Testis (tissue), 5 donors: ENCODE measurements at places on chromosomes 16 and 17.

- peak; percentile 27 for DNase-seq
These were observed 1.8 kb downstream of the KIAA0513 start for GRCh38 chr16:85029408-85029784.

GRCh38 chr16:14341324-14342225 is 270.5 kb downstream of the MRTFB start:
- no peak for DNase-seq

- DNase-seq = no peak
These were observed 46.9 kb downstream of the ZNF423 start for GRCh38 chr16:49809062-49809461.

DNA sequence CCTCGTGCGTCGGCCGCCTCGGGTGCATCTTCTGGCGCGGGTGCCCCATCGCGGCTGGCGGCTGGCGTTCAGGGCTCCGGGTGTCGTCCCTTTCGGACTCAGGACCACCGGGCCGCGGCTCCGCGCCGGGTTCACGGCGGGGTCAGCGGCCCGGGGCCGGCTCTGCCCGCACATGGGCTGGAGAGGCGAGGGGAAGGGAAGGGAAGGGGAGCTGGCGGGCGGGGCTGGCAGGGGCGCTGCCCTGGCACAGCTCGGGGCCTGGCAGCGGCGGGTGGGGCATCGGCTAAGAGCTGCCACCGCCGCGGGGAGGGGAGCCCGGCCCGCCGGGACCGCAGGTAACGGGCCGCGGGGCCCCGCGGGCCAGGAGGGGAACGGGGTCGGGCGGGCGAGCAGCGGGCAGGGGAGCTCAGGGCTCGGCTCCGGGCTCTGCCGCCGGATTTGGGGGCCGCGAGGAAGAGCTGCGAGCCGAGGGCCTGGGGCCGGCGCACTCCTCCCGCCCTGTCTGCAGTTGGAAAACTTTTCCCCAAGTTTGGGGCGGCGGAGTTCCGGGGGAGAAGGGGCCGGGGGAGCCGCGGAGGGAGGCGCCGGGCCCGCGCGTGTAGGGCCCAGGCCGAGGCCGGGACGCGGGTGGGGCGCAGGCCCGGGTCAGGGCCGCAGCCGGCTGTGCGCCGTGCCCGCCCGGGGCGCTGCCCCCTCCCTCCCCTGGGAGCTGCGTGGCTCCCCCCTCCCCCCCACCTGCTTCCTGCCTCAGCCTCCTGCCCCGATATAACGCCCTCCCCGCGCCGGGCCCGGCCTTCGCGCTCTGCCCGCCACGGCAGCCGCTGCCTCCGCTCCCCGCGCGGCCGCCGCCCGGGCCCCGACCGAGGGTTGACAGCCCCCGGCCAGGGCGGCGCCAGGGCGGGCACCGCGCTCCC is 646 bp downstream of the HIC1 start:
- no peak for DNase-seq

- peak; percentile 67 for DNase-seq
These were observed 76.2 kb upstream of the KSR1 start for GRCh38 chr17:27379888-27380533.

- no peak for DNase-seq
These were observed 10.5 kb upstream of the NKD1 start for GRCh38 chr16:50537533-50538290.

DNA sequence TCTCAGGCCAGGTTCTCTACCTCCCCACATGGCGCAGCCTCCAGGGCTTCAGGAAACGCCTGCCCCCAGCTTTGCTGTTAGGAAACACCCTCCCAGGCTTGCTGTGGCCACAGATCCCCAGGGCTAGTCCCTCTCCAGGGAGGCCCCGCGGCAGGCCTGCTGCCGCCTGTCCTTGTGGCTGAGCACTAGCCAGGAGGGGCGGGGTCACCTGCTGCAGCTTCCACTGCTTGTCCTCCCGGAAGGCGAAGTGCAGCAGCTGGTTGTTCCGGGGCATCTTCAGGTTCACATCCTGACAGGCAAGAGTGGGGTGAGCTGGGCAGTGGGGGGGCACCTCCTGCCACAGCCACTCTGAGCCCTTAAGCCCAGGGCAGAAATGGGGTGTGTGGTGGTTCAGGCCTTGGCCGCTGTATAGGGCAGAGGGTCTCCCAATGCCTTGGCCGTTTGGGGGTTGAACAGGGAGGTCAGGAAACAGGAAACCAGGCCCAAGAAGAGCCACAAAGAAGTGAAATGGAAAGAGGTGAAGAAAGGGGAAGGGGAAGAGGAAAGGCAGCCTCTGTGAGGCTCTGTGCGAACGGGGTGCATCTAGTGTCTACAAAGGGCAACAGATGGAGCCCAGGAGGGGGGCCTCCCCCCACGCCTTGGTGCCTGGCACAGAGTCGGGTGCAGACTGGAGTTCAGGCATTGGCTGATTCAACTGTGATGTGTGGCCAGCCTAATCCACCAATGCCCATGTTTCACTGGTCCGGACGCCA is 2.0 kb downstream of the ROGDI start:
- DNase-seq = peak; percentile 50

GRCh38 chr16:70692873-70693671 is 7.2 kb upstream of the MTSS2 start:
- peak; percentile 72 for DNase-seq

GRCh38 chr16:15041271-15042004 is 14.4 kb downstream of the NTAN1 start:
- DNase-seq = peak; percentile 90

GRCh38 chr17:67819722-67820121 is 5.6 kb upstream of the BPTF start:
- DNase-seq = no peak

- DNase-seq = peak; percentile 26
These were observed 29.1 kb downstream of the LDHD start for GRCh38 chr16:75087375-75087979.

GRCh38 chr16:9351841-9352434 is 260.5 kb downstream of the HAPSTR1 start:
- DNase-seq = no peak

GRCh38 chr17:73508057-73508930 is 136.0 kb downstream of the SDK2 start:
- DNase-seq = no peak

GRCh38 chr17:855569-855968 is 73.4 kb downstream of the MRM3 start:
- DNase-seq = no peak

- no peak for DNase-seq
These were observed 85.0 kb downstream of the SNX29 start for GRCh38 chr16:12061336-12062055.

GRCh38 chr17:73833775-73834488 is 189.7 kb upstream of the SDK2 start:
- DNase-seq = no peak

DNA sequence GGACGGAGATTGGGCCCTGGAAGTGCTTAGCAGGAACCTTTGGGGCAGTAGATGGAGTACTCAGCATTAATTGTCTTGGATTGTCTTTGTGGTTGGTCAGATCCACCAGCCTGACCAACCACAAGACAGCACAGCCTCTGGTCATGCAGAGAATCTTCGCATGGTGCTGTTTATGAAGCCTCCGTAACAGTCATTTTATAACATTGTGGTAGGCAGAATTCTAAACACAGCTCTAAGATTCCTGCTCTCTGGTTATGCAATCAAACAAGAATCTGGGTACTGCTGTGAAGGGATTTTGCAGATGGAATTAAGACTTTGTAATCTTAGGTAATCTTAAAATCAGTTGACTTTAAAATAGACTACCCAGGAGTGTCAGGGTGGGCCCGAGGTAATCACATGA is 312.2 kb upstream of the GOT2 start:
- no peak for DNase-seq

- DNase-seq = no peak
These were observed 23.2 kb downstream of the ZNF213 start for GRCh38 chr16:3158026-3158509.

DNA sequence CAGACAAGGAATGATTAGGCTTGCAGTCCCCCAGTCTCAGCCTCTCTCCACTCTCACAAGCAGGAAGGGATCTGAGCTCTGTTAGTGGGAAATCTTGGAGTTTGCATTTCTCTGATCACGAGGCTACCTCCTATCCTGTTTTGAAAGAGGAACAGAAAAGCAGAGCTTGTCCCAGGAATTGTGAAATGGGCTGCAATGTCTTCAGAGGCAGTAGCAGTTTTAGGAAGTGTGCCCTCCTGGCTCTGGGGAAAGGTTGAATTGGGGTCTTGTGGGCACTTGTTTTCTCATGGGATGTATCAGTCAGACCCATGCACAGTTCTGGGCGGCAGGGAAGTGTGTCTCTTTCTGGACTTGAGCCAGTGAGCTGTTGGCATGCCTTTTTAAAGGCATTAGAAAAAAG is 22.8 kb downstream of the NUP85 start:
- DNase-seq = no peak

GRCh38 chr17:34570506-34570905 is 8.9 kb upstream of the TMEM132E start:
- DNase-seq = no peak

- no peak for DNase-seq
These were observed at the start of gene DPEP1 for GRCh38 chr16:89613231-89613953. Gene DPEP1, plus strand, starts transcription at chr16:89613642. Its CDS starts 16,769 bp downstream, at chr16:89630411.

- no peak for DNase-seq
These were observed 573.0 kb upstream of the C16orf82 start for GRCh38 chr16:26493751-26494150.

DNA sequence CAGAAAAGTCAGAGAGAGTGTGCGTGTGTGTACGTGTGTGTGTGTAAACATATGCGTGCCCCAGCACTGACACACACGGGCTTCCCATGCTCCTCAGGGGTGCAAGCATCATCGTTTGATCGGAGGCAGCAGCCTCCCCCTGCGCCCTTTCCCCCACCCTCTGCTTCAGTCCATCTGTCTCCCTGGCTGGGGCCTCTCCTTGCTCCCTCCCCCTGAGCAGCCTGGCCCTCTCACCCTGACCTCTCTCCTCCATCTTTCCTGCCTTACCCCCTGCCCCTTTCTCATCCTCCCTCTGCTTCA is 4.4 kb downstream of the STX1B start:
- DNase-seq = no peak

DNA sequence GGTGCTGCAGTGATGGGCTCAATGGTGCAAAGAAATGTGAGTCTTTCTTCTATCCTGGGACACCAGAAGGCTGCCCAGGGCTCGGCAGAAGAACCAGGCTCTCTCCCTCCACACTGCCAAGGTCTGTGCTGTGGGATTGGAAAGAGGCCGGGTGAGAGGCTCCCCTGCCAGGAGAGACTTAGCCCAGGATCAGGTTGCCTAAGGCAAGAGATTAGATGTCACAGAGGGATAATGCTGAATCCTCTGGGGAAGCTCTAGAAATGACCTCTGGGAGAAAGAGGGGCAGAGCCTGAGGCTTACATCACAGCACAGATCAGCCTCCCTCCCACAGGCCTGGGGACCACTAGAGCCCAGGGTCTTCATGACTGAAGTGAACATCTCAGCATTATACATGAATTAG is 5.7 kb upstream of the DOC2B start:
- no peak for DNase-seq

DNA sequence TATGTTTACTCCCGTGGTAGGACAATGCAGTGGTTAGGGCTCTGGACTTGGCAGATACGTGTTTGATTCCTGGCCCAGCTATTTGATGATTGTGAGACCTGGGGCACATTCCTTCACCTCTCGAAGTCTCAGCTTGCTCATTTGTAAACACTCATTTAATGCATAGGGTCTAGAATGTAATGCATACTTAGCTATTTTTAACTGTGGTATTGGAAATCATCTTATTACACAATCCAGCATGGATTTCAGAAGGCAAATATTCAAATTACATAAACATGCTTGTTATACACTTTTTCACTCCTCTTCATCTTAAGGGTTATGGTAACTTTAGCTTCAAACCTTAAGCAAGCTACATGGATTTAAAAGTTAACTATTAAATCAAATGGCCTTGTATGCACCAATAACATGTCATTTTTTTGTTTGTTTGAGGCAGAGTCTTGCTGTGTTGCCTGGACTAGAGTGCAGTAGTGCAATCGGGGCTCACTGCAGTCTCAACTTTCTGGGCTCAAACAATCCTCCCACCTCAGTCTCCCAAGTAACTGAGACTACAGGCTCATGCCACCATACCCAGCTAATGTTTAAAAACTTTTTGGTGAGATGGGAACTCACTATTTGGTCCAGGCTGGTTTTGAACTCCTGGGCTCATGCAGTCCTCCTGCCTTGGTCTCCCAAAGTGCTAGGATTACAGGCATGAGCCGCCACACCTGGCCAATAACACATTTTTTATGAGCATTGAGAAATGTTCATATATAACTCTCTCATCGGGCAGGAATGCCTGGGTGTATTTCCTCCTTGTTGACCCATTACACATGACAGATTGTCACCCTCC is 52.5 kb downstream of the VAT1L start:
- DNase-seq = no peak

DNA sequence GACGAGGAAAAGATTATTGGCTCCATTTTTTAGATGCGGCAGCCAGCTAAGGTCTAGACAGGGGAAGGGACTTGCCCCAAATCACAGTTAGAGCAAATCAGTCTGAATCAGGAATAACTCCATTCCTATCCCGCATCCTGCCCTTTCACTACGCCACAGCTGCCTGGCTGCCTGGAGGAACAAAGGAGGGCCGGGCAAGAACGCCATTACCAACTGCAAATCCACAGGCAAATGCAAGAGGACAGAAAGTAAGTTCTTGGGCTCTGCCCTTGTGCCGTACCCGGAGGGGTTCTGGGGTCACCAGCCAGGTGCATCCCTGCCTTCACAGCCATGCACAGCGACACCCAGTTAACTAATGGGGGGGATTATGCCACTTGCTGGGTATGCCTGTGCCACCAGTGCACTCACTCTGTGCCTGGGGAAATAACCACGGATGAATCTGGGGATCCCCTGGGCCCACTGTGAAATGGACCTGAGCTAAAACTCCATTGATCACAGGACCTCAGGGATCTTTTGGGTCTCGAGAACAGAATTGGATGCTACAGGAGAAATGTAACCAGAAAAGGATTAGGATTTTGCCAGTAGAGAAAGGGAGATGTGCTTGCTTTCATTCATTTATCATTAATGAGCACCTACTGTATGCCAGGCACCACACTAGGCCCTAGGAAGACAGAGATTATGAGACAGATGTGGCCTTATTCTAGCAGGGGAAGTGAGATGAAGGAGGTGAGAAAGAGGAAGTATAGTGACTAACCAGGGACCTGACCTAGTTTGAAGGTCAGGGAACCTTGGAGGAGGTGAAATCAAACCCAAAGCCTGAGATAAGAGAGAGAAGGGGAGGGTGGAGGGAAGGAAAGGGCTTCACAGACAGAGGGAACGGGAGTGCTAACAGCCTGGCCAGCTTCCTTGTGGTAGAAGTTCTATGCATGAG is 17.7 kb downstream of the BCL7C start:
- DNase-seq = no peak

GRCh38 chr17:52986056-52986662 is 827.6 kb upstream of the CA10 start:
- DNase-seq = no peak

DNA sequence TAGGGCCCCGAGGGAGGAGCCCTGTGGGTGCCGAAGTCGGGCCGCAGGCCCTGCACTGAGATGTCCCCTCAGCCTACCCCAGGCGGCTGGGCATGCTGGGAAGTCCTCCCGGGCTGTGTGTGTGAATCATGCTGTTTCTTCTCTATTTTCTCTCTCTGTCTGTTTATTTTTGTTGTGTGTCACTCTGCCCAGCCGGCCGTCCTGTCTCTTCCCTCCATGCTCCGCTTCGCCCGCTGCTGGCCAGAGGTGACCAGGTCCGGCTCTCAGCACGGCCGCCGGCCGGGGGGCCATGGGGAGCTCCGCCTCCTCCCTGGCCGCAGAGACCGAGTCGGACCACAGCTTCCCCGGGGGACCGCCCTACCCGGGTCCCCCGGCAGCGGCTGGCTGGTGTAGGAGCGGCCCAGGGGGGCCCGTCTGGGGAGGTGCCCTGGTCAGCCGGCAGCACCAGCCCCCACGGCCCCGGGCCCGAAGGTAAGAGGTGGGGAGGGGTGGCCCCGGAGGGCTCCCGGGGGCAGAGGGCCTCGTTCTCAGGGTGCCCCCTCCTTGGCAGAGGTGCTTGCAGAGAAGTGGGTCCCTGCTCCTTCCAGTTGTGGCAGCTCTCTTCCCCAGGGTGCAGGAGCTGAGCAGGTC is 12.5 kb downstream of the CAPN15 start:
- no peak for DNase-seq
